ENCODE measurements at places on chromosomes 4 and X.
A peak's percentile ranks its signal among the peaks of the same experiment; 100 is the strongest.

GRCh38 chr4:2081540-2081939, 22.4 kb downstream of the NAT8L start:
- DNase-seq = no peak

- no peak for DNase-seq
Measured at GRCh38 chr4:159779716-159780115, 676.8 kb downstream of the RAPGEF2 start.

- no peak for DNase-seq
Measured at GRCh38 chrX:20968996-20969395, 405.2 kb upstream of the CNKSR2 start.

- no peak for DNase-seq
Measured at GRCh38 chr4:20248155-20248558, 3.5 kb upstream of the SLIT2 start.

DNA sequence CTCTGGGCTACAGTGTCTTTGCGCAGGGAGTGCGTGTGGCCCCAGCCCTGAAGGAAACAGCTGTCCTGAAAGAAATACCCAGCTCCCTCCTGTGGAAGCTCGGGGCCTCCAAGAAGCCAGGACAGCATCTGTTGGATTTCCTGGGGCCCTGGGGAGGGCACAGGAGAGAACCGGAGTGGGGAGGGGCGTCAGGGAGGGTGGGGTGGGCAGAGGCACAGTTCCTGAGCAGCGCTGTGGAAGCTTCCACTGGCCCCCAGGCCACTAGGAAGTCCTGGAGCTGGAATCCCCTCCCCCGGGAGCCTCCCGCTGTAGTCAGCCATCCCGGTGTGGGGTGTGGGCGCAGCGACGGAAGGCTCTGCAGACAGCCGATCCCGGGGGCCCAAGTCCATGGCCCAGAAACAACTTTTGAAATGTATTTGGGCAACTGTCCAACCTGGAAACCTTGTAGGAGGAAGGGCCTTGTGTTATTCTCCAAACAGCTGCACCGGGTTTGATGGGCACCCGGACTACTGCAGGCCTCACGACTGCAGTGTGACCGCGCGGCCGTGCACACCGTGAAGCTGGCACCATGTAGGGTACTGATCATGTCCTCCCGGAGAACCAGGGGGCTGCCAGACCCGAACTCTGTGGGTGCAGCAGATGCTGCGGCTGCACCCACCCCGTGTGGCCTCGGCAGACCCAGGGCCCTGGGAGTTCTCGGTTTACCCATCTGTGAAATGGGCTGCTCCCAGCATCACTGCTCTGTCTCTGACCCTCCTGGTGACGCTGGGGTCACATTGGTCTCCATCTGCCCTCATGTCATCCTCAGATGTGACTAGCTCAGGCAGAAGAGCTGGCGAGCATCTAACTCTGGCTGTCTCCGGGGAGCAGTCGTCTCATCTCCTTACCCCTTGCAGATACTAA, 68.5 kb upstream of the HMX1 start:
- DNase-seq = no peak

GRCh38 chrX:149312988-149313387, 192.1 kb downstream of the IDS start:
- DNase-seq = no peak

DNA sequence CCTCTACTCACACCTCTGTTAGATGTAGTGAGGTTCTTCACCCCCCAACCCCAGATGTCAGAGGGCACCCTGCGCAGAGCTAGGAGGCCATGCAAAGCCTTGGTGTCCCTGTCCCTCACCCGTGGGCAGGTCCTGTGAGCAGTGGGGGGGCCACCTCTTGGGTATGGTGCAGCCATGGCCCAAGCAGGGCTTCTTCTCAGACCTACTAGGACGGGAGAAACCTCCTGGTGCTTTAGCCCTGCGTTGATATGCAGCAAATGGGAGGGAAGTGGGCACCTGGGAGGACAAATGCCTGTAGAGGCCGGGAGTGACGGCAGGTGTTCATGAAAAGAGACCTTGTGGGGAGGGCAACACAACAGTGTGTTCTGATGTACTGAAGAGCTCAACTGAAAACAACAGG, 38.5 kb upstream of the MSANTD1 start:
- DNase-seq = no peak

GRCh38 chr4:111136438-111136837, 513.6 kb upstream of the PITX2 start:
- DNase-seq = no peak

- DNase-seq = peak; percentile 63
Measured at GRCh38 chr4:1512738-1513660, 106.8 kb upstream of the NKX1-1 start.

GRCh38 chr4:5865896-5866599, 26.8 kb downstream of the CRMP1 start:
- DNase-seq = no peak

Data from stimulated activated CD4-positive, alpha-beta T cell treated with anti-CD3 and anti-CD28 coated beads, Interleukin-12 subunit alpha, Interleukin-12 subunit beta, amount 100 ng/mL, for 4 hours (primary cell).